ENCODE measurements at places on chromosomes 3 and 15.

- no peak for DNase-seq
Measured at GRCh38 chr15:70217226-70218160, 119.8 kb upstream of the TLE3 start.

DNA sequence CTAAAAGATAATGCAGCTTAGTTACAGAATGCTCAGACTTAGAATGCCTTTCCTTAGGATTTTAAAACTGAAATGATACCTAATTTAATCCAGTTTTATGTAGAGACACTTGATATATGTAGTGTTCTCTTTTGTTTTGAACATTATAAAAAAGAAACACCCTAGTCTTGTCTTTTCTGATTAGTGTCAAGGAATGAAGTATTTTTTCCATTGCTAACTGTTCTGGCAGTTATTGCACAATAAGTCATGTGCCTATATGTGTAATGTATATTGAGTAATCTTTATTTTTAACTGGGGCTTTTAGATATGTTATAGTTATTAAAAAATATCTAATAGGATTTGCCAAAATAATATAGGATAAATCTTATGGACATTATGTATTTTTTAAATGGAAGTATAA is 4.5 kb downstream of the ARL8B start:
- peak; percentile 90 for DNase-seq

DNA sequence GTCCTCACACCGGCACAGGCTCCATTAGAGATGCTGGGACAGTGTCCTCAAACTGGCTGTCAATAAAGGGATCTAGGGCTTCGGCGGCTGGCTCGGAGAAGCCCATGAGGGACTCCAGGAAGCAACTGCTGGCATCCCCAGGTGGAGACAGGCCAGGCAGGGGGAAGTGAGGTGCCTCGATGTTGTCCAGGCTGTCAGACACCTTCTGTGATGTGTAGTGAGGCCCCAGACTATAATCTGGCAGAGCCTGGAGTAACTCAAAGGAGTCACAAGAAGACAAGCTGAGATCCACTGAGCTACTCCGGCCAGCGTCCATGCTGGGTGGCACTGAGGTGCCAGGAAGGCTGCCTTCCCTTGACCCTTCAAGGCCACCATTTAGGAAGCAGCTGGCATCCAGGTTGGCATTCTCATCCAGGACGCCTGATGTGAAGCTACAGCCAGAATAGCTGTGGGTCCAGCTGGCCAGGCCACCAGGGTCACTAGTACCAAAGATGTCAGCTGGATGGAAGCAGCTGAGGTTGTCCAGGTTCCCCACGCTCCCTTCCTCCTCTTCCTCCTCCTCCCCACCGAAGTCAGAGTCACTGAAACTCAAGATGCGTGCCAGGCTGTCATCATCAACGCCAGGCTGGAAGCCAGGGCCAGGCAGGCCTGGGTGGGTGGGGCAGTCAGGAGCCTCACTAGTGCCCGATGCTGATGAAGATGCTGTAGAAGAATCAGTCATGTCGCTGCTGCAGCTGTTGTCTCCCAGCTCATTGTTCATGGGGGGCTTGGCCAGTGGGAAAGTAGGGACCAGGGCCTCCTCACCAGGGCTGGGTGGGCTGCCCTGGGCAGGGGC is 10.1 kb downstream of the CSRNP1 start:
- no peak for DNase-seq

- DNase-seq, result no peak
Measured at GRCh38 chr3:123805504-123805903, 78.6 kb downstream of the MYLK start.

DNA sequence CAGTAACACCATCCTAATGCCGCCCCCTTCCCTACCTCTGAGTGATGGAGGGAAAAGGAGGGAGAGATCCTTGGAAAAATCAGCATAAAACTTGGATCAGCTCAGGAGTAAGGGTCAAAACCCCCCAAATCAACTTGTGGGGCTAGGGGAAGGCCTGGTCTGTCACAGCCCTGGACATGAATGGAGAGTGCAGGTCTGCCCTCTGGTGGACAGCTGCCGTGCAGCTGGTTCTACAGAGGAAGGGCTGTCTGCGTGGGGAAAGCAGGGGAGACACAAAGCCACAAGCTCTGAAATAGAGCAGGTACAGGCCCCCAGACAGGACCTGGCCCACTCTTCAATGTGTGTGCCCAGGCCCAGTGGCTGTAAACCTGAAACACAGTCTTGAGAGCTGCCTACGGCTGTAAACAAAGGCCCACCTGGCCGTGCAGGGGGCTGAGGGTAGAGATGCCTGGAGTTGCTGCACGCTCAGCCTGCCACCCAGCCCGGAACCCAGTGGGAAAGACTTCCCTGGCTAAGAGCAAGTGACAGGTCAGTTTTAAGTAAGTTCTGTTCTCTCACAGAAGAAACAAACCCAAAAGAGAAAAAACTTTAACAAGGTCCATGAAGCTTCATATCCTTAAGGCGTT is 16.4 kb downstream of the CLK3 start:
- peak; percentile 72 for DNase-seq

- DNase-seq, result no peak
Measured at GRCh38 chr3:70635301-70635700, 322.9 kb upstream of the MDFIC2 start.

- peak; percentile 89 for DNase-seq
Measured at GRCh38 chr15:68524753-68525584, 53.8 kb upstream of the CORO2B start.

DNA sequence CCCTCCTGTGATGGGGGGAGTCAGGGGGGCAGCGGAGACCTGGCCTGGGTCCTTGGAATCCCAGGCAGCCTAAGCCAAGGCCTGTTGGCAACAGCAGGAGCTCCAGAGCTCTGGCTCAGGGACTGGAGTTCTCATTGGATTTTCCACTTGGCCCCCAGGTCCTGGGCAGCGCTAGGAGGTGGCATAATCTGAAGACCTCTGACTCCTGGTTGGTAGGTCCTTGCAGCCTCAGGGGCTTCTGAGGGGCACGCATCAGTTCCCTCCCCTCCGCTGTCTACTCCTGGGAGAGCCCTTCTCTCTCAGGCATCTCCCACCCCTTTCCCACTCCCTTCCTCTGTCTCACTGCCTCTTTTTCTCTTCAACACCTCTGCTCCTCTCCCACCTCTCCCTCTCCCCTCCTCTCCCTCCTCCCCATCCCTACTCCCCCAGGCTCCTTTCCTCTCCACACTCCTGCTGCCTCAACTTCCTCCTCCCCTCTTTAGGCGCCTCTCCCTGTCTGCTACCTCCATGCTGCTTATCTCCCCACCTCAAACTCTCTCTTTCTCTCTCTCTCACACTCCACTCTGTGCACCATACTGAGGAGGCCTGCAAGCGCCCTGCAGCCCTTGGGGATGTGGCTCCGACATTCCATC is 41.1 kb upstream of the SLC6A1 start:
- no peak for DNase-seq

DNA sequence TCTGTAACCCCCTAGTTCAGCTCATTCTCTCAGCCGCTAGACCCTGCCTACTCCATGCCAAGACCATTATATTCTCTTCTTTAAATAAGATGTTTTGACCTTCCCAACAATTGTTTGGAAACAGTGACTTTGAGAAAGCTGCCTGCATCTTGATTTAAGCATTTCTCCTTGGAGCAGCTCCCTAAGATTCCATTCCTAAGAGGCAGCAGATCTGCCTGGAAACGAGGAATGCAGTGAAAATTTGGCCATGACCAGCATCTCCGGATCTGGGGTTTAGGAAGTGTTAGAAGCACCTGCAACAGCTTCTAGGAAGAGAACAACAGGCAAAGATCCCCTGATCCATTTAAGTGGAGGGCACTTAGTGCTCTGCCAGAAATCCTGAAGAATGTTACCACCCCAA is 235.7 kb downstream of the NTRK3 start:
- no peak for DNase-seq

DNA sequence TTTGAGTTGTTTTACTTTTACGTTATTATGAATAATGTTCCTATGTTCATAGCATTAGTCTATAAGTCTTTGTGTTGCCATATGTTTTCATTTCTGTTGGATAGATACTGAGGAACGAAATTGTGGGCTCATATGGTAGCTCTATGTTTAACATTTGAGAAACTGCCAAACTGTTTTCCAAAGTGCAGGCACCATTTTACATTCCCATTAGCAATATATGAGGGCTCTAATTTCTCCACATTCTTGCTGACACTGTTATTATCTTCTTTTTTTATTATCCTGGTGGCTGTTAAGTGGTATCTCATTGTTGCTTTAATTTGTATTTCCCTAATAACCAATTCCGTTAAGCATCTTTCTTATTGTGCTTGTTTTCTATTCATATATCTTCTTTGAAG is 1.8 kb upstream of the PIK3R4 start:
- DNase-seq, result peak; percentile 32
